Activated T-cell treated with anti-CD3 and anti-CD28 coated beads, Interleukin-2, amount 50 U/mL, for 4 hours (primary cell): ENCODE measurements at places on chromosomes 6 and 20. TPM values are rescaled to one million over a fixed set of nuclear protein-coding genes. Genes with fewer than 3 reads are reported as not detected.

DNA sequence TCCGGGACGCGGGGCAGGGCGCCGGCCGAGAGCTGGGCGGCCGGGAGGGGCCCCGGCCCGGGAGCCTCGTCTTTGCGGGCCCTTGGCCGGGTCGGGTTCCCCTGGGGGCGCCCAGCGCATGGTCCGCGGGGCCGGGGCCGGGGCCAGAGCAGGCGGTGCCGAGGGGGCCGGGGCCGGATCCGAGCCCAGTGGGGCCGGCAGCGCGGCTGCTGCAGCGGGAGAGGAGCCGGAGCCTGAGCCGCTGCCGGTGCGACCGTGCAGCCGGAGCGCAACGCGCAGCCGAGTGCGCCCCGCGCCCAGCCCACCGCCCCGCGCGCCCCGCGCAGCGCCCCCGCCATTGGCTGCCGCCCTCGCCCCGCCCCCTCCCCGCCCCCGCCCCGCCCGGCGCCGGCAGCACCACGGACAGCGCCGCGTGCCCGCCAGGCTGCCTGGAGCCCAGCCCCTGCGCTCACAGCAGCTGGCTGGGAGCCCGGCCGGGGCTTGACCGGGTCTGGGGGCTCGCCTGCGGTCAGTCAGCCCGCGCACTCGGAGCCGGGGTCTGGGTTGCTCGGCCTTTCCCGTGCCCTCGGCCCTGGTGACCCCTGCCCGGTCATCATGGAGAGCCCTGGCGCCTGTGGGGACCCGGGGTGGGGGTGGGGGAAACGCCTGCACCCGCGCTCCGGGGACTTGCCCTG is at the start of gene HRH3:
HRH3 (minus strand) TSS at position 287 of the 674 bp plus-strand sequence. CDS start 308 bp downstream, outside the sequence.
- peak; percentile 29 for DNase-seq

- no peak for DNase-seq
These were observed 36.8 kb downstream of the HDAC2 start for GRCh38 chr6:113934101-113934500.

The ADGRF1 gene
- total RNA-seq, result not detected

DNA sequence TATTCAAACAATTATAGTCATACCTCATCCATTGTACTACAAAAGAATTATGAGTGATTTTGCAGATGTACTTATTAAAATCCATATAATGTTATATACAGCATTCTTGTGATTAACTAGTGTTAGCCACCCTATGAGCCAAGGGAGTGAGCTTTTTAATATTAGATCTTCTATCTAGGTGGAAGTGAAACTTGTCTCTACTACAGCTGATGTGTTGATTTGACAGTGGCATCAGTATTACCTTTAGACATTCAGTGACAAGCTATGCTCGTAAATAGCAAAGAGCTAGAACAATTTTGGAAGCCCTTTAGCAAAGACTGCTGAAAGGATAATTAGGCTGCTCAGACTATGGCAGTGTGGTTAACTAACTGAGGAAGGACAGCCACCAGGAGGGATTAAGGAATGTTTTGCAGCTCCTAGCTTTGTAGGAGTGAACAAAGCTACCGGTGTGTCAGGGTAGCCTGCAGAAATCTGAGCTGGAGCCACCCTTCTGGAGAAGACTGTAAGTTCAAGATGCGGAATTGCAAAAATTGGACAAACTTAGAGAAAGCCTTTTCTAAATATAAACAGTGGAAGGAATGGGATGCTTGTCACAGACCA is 73.7 kb downstream of the AFG1L start:
- DNase-seq, result no peak

GRCh38 chr6:41781366-41781730 is 766 bp downstream of the PRICKLE4 start:
- no peak for DNase-seq

The TP53TG5 gene
- not detected for total RNA-seq
